ENCODE measurements at places on chromosomes 2 and 18.
A peak's percentile ranks its signal among the peaks of the same experiment; 100 is the strongest.

DNA sequence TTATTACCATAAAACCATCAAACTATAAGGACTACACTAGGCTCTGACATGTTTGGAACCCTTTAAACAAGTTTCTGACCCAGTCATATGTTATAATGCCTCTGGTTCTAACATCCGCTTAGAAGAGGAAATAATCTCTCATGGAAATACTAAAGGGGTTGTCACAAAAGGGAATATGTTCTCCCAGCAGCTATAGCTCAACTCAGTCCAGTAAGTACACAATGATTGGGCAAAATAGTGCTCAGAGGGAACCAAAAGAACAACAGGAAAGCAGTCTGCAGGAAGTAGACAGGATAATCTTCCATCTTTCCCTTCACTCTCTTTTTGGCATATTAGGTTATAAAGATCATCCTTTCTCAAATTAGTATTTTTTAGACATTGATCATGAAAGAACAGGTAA, 4.3 kb downstream of the SRBD1 start:
- no peak for DNase-seq

- DNase-seq = no peak
These were observed 245.4 kb downstream of the PTPRM start for GRCh38 chr18:7812431-7813063.

- DNase-seq = no peak
These were observed 42.8 kb downstream of the RAMP1 start for GRCh38 chr2:237901932-237902850.

GRCh38 chr18:23054553-23054952, 80.7 kb upstream of the CABLES1 start:
- DNase-seq = no peak

DNA sequence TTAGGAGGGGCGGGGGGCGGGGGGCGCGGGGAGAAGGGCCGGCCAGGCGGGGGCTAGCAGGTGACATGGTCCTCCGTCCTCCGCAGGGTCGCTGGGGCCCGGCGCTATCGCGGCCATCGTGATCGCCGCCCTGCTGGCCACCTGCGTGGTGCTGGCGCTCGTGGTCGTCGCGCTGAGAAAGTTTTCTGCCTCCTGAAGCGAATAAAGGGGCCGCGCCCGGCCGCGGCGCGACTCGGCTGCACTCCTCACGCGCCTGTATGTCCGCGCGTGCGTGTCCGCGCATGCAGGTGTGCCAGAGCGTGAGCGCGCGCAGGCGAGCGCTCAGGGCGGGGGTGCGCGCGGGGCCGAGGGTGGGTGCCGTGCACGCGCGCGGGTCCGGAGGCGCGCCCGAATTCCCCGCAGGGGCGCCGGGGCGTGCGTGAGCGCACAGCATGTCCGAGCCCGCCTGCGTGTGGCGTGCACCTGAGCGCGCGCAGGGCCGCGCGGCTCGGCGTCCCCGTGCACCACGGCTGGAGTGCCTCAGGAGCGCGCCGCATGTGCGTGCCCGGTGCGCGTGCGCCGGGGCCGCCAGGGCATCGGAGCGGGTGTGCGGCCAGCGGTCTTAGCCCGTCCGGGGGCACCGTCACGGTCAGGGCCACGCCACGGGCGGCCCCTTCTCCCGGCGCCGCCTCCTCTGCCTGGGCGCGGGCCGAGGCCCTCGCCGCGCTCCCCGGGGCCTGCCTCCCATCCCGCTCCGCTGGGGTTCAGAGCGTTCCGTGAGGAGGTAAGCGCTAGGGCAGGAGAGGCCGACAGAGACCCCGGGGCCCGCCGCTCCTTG, 6.3 kb downstream of the SNORC start:
- DNase-seq = peak; percentile 52

- no peak for DNase-seq
These were observed 103.6 kb upstream of the SERPINE2 start for GRCh38 chr2:224142397-224143312.

GRCh38 chr2:75466708-75467311, 93.9 kb downstream of the EVA1A start:
- DNase-seq = no peak

GRCh38 chr18:37238282-37239108, 327.1 kb downstream of the CELF4 start:
- DNase-seq = no peak

- no peak for DNase-seq
These were observed 294.1 kb downstream of the BCL2 start for GRCh38 chr18:63025251-63026090.

DNA sequence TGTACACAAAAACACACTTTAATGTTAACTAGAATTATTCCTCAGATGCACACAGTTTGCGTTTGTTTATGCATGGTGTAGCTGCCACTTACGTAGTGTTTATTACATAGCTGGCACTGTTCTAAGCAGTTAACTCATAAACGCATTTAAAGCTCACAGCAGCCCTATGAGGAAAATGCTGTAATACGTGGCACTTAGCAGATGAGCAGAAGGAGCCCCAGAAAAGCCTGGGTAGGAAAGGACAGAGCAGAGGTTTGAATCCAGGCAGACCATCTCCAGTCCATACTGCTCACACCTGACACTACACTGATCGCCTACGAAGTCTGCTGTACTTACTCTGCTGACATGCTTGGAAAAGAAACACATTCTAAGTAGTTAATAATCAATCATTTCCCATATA, 66.6 kb downstream of the BCL2 start:
- no peak for DNase-seq

- DNase-seq = no peak
These were observed 360.7 kb upstream of the ETAA1 start for GRCh38 chr2:67036444-67036843.

DNA sequence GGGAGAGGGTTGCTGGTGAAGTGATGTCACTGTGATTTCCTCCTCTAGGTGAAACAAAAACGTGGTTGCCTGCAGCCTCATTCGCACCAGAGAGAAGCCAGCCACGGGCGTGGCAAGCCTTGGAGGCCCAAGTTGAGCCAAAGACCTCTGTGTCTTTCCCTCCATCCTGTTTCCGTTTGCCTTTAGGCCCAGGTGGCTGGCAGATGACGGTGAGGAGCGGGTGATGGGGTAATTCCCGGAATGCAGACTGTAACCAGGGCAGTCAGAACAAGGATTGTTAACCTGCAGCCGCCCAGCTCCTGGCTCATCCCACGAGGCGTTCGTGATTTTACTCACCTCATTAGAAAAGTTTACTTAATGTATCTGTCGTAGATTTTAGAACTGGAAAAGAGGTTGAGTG, 14.4 kb downstream of the CTIF start:
- no peak for DNase-seq

DNA sequence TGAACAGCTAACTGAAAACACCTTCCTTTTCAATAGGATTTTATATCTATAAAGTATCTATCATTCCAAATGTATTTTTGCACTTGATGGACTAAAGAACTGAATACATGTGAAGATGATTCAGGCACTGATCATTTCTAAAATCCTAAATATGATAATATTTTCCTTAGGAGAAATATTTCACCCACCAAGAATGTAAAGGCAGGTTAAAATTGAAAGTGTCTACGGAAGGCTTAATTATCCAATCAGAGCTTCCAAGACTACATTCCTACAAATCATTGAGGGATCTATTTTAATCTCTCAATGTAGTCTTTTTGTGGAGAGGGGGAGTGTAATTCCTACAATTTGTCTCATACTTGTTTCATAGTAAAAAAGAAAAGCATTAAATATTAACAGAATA, 3.6 kb downstream of the GALNT3 start:
- DNase-seq = no peak

DNA sequence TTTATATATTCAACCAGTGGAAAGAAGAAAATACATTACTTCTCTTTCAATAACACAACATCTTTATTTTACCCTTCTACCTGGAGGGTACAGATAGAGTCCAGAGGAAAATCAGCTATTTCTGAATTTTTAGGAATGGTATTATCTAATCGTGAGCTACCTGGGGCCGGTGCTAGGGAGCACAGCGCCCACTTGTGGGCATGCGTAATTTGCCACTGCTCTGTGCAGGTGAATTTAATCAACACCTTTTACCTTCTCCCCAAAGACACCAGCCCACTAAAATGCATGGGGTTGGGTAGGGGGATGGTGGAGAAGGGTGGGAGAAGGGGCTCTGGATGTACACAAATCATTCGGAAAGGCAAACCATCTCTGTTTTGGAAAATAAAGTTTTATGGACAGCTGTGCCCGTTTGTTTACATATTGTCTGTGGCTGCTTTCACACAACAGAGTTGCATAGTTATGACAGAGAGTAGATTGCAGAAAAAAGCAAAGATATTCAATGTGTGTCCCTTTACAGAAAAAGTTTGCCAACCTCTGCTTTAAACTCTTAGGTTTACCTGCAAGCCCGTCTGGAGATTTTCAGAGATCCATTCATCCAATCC, 51.5 kb upstream of the DCC start:
- DNase-seq = no peak

- no peak for DNase-seq
These were observed 385.7 kb downstream of the NRXN1 start for GRCh38 chr2:50646226-50646625.

- DNase-seq = no peak
These were observed 165.4 kb downstream of the TCF4 start for GRCh38 chr18:55422456-55423180.

GRCh38 chr2:170217778-170218251, 39.9 kb downstream of the MYO3B start:
- DNase-seq = no peak

DNA sequence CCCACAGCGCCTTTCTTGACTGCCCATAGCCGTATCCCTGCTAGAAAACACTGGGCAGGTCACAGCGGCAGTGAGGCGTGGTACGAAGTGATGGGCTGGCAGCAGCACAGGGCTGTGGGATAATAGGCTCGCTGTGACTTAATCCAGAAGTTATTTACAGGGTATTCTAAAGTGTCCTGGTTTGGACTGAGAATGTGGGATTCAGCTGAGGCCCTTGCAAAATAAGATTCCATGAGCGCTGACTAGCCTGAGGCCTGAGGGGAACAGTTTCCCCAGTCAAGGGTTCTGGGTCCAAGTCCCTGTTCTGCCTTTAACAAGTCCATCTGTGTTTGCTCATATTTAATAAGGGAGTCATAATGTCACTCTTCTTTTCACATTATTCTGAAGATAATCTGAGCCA, 34.6 kb downstream of the SETBP1 start:
- no peak for DNase-seq

GRCh38 chr2:72925328-72925943, 8.1 kb downstream of the EMX1 start:
- no peak for DNase-seq

DNA sequence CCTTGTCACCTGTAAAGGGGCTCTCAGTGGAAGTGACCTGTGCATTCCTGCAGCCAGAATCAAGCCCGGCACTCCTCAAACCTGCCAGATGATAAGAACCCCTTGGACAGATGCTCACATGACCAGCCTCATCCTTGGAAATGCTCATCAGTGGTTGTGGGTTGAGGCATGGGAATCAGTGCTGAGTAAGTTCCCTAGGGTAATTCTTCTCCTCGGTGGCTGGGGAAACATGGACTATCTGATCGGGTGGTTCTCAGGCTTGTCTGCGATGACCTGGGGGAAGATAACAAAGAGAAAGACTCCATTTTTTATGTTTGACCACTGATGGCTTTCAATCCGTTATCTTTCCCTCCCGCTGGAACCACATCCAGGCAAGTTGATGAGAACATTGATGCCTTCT, 84.0 kb downstream of the SPP2 start:
- no peak for DNase-seq

DNA sequence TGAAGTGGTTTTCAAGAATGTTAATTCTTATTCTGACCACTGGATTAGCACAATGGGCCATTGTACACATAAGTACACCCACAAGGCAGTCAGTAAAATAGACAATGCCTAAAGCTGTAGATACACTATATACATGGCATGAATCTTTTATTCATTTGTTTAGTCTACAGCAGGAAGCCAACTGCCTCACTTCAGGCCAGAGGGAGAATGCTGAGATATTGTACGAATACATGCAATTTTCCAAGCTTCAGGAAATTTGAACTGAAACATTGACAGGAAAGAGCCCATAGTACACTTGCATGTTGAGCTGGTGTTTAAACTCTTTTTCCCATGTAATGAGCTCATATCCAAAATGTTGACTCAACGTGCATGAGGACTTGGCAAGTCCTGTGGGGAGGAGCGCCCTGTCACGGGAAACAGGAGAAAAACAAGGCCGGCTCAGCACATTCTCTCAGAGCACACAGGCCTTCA, 111.6 kb upstream of the CYP1B1 start:
- DNase-seq = no peak

DNA sequence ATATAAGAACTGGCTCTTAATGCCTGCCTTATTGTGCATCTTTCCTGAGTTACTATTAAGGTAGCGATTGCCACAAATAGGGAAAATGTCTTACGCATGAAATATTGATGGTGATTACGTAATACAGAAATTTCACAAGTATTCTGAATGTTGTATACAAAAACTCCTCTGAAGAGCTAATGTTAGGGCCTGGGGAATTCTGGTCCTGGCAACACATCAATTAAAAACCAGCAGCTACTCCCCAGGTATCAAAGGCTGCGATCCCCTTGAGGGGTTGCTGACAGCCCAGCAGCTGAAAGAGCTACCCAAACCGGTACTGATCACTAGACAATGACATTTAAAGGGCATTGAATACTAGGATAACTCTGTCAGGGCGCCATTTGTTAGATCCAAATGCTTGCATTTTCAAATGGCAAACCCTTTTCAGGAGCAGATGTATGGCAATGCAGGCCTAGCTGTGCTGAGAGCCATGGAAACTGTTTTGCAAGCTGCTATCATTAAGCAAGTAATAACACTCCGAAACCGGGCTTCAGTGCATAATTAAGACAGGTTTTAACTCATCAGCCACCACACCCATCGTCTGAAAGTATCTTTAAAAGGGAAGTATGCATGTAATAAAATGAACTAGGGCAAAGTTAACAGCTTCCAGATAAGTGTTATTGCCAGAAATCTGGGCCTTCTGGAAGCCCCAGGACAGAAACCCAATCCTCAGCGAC, 78.4 kb downstream of the CLHC1 start:
- DNase-seq = no peak

- DNase-seq = no peak
These were observed 20.0 kb downstream of the PASK start for GRCh38 chr2:241129086-241129871.

DNA sequence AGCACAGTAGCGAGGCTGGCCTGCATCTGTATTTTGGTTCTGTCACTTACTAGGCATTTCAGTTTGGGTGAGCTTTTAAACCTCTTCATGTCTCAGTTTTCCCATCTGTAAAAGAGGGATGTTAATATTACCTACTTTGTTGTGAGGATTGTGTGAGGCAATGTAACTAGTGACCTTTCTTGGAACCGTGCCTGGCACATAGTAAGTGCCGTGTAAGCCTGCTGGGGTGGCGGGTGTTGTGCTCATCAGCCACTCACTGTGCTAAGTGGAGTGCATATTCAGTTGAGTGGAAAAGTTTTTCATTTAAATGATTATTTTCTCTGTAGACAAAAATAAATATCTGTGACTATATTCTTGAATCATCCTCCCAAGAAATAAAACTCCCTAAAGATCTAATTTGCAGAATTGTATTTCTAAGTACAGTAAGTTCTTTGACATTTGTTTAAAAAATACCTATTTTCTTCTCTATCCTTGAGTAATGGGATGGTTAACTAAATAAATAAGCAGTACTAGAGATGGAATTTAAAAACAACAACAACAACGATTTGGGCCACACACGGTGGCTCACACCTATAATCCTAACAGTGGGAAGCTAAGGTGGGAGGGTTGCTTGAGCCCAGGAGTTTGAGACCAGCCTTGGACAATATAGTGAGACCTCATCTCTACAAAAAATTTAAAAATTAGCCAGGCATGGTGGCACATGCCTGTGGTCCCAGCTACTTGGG, 56.7 kb downstream of the MALT1 start:
- DNase-seq = no peak

Data from T-helper 2 cell treated with Interferon-gamma antibody and Interleukin-4, amounts not matched to agents 5 μg/mL and 100 μg/mL, for 36 hours (primary cell).